ENCODE measurements at places on chromosomes 6 and 20.

DNA sequence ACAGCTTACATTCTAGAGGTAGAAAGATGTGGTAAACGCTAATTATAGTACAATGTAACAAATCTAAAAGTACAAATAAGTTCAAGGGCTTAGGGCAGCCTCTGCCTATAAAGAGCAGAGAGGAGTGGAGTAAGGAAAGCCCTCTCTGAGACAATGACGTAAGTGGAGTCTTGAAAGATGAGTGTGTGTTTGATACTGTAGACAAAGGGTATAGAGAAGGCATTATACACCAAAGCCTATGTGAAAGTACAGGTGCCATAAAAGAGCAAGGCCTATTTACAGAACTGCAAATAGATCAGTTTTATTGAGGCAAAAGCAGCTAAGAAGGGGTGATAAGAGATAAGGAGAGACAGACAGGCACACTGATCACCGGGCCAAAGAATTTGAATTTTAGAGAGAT lies 10.9 kb downstream of the GOPC start:
- DNase-seq = no peak

GRCh38 chr20:35306931-35307517 lies 14.8 kb upstream of the FAM83C start:
- no peak for DNase-seq

GRCh38 chr6:123182998-123183397 lies 187.0 kb downstream of the CLVS2 start:
- DNase-seq = no peak

GRCh38 chr20:51230727-51231126 lies 207.8 kb upstream of the KCNG1 start:
- DNase-seq = no peak

DNA sequence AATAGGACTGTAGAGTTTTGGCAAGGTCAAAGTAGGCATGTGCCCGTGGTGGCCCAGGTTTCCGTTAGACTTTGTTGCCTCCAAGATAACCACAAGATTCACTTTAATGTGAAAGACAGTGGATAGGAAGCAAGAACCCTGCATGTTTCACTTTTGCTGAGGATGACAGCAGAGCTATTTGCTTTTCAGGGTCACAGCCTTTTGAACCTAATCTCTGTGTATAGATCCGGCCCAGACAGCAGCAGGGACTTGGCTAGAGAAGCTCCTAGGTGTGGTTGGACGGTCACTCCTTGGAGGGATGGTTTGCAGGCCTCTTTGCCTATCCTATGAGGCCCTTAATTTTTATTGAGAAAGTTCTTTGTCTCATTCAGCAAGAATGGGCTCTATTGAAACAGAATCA lies 538.8 kb downstream of the HACE1 start:
- DNase-seq = no peak

DNA sequence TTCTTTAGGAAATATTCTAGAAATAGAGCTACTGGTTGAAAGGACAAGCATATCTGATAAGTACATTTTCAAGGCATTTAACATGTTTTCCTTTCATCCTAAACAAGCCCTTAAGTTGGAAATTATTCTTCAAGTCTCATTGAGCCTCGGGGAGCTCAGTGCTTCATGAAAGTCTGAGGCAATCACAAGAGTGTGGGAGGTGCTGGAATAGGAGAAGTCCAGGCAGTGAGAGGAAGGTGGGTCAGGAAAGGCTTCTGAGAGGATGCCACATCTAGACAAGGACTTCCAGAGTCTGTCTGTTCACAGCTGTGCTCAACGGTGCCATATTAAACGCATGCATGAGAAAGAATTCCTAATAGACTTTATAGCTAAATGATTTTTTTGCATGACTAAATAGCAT lies 69.8 kb downstream of the CD83 start:
- DNase-seq = no peak

GRCh38 chr6:135189344-135189743 lies 8.2 kb downstream of the MYB start:
- no peak for DNase-seq

DNA sequence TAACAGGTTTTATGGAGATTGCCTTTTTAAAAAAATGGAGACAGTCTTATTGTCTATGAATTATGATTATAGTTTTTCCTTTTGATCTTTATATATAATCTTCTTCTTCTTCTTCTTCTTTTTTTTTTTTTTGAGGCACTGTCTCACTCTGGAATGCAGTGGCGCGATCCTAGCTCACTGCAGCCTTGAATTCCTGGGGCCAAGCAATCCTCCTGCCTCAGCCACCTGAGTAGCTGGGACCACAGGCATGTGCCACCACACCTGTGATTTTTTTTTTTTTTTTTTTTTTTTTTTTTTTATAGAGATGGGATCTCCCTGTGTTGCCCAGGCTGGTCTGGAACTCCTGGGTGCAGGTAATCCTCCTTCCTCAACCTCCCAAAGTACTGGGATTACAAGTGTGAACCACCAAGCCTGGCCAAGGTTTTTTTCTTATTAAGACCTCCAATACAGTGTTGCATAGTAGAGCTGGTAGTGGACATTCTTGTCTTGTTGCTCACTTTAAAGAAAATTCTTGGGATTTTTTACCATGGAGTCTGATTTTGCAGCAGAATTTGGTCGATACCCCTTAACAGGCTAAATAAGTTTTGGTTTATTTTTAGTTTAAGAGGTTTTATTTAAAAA lies 46.5 kb downstream of the STK4 start:
- no peak for DNase-seq

DNA sequence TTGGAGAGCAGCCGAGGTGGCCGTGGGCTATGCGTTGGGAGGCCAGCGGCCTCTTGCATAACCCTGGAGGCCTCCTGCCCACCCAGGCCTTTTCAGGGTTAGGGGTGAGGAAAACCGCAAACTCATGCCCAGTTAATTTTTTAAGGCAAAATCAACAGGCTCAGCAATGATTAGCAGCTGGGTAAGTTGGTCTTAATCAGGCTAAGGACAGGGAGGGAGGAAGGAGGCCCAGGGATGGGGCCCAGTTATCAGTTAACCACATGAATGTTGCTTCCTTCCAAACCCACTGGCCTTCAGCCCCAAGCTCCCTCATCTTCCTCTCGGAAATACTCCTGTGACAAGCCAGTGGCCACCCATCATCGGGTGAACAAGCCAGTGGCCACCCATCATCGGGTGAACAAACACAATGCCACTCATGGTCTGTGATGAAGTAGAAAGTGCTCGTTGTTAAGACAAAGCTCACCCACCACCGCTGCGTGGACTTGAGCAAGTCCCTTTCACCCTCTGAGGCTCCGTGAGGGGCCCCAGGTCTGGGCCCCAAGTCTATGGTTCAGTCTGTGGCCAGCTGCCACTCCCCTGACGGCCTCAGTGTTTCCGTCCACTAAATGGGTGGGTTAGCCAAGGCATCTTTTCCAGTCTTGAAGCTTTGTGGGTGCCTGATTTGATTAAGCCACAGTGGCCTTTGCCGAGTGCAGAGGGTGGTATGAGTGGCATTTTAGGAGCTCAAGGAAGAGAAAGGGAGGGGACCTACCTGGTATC lies 39.4 kb downstream of the HNF4A start:
- no peak for DNase-seq

DNA sequence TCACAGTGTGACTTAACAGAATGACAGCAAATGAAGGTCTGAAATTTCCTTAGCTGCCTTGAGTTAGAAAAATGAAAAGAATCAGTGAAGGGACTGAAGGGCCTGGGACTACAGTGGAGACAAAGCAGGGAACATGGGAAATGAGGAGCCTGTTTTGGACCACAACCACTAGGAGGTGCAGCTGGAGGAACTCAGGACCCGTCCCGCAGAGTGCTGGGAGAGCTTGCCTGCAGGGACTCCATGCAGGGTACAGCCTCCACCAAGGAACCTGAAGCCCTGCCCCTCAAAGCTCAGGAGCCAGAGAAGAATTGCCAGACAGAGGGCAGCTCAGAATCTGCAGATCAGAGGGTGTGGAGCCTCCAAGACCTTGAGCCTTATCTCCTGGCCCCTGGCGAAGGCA lies 50.7 kb downstream of the LRFN2 start:
- no peak for DNase-seq

GRCh38 chr6:27836141-27836782 lies 75.9 kb downstream of the OR2B2 start:
- DNase-seq = no peak

DNA sequence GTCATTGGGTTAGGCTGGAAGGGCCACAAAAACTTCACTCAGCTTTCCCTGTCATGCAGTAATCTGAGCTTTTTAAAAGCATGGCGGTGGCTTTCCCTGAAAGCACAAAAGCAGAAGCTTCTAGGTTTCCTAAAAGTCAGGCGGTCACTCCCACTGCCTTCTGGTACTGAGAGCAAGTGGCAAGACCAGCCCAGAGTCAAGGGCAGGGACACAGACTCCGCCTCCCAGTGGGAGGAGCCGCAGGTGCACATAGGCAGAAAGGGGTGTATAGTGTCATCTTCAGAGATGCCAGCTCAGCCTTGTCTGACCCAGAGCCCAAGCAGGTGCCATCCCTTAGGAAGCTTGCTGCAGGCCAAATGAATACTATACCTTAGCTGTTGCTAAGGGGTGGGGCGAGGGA lies 18.0 kb upstream of the PACSIN1 start:
- no peak for DNase-seq

DNA sequence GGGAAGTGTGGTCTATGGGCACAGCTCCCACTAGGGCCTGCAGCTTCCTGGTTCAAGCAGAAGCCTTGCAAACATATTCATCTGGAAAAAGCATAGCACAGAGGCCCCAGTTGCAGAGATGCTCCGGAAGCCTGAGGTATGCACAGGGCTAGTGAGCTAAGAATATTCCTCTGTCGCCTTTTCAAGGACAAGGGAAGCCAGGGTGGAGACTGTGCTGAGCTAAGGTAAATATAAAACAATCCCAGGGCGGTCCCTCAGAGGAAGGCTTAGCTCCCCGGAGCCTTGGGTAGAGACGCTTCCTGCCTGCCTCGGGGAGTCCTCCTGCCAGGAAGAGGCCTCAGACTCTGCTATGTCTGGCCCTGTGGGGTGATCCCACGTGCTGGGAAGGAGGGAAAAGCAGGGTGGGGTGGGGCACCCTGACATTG lies 134.8 kb upstream of the FOXA2 start:
- no peak for DNase-seq

DNA sequence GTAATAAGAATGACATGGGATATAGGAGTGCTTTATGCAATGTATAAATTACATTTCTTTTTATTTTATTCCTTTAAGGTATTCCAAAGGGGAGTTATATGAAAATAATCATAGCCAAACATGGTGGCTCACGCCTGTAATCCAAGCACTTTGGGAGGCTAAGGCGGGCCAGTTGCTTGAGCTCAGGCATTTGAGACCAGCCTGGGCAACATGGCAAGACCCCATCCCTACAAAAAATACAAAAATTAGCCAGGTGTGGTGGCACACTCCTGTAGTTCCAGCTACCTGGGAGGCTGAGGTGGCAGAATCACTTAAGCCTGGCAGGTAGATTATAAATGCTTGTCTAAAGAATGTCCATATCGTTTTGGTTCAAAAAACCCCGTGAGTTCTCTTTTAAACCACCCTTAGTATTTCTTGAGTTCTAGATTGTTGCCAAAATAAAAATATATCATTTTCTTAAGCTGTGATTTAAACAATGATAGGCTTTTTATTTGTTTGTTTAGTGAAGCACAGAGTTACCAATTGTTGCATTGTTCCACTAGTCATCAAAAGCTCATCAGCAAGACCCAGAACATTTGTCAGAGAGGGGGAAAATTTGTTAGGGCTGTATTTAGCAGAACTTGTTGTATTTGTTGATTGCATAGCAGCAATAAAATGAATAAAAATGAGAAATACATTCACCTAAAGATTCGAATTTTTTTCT lies 146.2 kb downstream of the KHDC1L start:
- DNase-seq = no peak

GRCh38 chr6:125792172-125792571 lies 1.4 kb downstream of the NCOA7 start:
- no peak for DNase-seq

- no peak for DNase-seq
Observed at GRCh38 chr20:22846863-22847262, 188.2 kb upstream of the SSTR4 start.

DNA sequence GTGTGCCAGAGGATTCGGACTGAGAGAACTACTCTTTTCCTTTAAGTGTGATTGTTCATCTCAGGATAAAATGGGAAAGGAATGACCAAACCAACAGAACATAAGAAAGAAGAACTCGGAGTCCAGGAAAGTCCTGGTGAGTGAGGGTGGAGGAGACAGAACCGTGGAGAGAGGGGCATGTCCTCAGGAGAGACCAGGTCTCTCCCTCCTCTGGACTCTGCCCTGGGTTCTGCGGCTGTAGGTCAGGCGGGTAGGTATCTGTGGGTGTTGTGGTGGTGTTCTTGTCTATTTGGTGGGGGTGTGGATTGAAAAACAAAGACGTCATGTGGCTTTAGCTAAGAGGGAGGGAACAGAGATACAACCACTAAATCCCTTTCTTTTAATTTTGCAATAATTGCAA lies 29.1 kb upstream of the AGPAT4 start:
- DNase-seq = no peak

DNA sequence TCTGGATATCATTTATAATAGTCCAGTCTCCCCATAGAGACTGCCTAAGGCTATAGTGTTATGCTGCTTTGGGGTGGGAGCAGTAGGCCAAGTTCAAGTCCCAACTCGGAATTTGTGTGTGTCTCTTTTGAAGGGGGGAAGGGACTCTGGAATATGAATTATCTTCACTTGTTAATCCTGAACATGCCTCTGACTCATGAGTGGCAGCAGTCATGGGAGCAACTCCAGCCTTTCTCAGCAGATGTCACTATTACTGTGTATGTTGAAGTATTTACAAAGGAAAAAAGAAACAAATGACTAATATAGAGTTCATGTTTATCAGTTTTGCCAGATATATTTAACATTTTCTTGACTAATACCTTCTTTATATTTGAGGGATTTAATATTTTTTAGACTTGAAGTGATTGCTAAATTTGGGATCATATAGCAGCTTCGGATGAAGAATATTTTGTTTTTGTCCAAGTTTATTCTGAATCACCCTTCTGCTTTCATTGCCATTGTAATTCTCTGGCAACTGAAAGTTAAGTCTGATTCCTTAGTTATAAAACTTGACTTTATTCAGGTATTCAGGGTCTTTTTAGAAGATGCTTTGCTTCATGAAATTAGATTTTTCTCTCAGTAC lies 23.4 kb downstream of the FAM217A start:
- no peak for DNase-seq

- DNase-seq = no peak
Observed at GRCh38 chr6:79911992-79912391, 35.4 kb downstream of the ELOVL4 start.

- peak; percentile 0 for DNase-seq
Observed at GRCh38 chr20:53940360-53940702, 130.1 kb downstream of the BCAS1 start.

DNA sequence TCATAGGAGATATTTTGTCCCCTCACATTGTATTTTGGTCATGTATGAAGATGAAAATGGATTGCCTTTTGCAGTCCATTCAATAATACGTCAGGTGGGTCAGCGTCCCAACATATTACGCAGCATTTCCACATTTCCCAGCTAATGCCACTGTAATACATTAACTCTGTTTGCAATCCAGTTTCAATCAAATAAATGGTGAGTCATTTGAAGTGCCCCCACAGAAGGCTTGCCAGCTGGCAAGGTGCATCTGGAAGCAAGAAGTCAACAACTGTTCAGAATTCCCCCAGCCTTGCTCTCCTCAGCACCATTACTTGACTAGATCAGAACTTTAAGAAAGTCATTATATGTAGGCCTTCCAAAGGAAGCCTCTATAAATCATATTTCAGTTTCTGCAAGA lies 50.4 kb downstream of the PHACTR1 start:
- no peak for DNase-seq

- no peak for DNase-seq
Observed at GRCh38 chr6:90350689-90351554, 54.3 kb upstream of the BACH2 start.

- no peak for DNase-seq
Observed at GRCh38 chr20:10603971-10604864, 69.6 kb downstream of the JAG1 start.

All from DMS79 (cell line).